ENCODE measurements at places on chromosomes 16 and 17. TPM values are rescaled to one million over a fixed set of nuclear protein-coding genes. Genes with fewer than 3 reads are reported as not detected.

DNA sequence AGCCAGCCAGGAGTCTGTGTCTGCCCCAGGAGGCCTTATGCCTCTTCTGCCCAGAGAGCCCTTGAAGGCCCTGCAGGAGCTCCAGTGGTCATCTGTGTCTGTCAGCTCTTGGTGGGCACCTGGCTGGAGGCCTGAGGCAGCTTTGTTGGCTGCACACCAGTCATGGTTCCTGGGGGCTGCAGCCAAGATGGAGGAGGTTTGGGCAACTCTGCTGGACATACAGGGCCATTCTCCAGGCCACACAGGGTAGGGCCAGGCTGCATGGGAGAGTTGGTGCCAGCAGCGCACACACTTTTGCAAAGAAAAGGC is 29.4 kb downstream of the B9D1 start:
- peak; percentile 45 for DNase-seq

DNA sequence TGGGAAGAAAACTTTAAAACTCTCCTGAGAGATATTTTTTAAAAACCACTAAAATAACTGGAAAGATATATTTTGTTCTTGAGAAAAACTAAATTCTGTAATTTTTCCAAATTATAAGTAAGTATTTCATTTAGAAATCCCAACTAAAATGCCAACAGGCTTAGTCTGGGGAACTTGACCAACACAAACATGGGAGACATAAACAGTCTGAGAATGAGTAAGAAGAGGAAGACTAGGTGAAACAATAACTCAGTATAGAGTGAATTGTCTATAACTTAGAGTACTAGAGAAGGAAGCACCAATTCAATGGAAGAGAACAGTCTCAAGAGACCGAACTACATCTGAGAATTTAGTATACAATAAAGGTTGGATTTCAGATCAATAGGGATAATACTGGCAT is 2.9 kb downstream of the CMTM1 start:
- DNase-seq, result no peak

DNA sequence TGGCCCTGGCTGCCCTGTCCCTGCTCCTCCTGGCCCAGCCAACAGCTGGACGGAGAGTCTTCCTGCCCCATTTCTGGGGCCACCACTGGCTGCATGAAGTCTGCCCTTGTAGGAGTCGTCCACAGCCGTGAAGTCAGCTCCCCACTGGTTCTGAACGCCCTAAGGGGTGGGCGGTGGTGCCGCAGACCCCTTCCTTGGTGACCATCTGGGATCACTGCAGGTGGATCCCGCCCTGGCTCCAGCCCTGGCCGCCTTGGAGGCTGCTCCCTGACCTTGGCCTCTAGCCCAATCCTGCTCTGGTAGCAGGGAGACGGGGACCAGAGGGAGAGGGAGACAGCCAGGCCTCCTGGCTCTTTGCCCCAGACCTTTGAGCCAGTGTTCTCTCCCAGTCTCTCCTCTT is 35.4 kb downstream of the MGAT5B start:
- no peak for DNase-seq

GRCh38 chr16:29028457-29029167 is 43.8 kb downstream of the LAT start:
- DNase-seq, result peak; percentile 67

DNA sequence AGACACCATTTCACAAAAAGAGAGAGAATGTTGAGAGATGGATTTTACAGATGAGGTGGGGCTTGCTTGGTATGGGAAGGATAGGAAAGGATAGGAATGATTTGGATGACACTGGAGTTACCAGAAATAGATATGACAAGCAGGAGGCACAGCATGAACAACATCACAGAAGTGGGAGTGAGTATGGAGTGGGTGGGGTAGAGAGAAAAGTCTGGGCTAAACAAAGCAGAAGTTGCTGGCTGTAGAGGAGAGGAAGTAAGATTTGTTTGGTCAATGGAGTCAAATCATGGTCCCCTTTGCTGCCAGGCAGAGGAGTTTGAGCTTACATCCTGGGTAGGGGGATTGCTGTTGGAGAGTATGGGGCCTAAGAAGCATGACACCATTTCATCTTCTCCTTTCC is 101.7 kb downstream of the VAT1L start:
- DNase-seq, result no peak

DNA sequence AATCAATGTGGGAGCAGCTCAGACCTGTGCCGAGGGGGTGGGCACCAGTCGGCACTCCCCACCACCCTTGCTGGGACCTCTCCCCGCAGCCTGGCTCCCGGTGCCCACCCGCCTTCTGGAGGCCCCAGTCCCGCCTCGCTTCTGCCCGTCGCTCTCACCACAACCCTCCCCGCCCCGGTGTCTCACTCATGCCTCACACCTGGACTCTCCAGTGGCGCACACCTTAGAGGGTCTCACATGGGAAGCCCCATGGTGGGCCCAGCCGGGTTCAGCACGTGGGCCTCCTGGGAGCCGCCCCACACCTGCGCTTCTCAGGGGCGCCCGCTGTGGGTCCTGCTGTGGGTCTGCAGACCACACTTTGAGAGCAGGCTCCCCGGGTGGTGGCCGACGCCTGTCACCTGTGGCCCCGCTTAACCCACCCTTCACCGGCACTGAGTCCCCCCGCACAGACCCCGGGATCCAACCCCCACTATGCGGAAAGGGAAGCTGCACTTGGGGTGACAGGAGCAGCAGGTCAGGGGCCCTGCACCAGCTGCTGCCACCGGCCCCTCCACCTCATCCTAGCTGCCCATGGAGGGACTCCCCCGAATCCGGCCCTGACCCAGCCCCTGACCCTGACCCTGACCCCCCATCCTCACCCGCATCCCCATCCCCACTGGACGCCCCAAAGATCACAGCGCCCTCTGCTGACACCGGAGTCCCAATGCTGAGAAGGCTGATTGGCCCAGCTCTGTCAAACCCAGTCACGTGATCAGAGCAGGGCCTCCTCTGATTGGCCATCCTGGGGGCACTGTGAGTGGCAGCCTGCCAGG is 27.4 kb upstream of the SLC38A10 start:
- DNase-seq, result no peak

GRCh38 chr17:1730326-1731193 is 6.1 kb downstream of the WDR81 start:
- peak; percentile 96 for DNase-seq

GRCh38 chr16:67992661-67993206 is 6.5 kb downstream of the DPEP2 start:
- no peak for DNase-seq

GRCh38 chr17:37774504-37774903 is 29.6 kb upstream of the HNF1B start:
- no peak for DNase-seq

DNA sequence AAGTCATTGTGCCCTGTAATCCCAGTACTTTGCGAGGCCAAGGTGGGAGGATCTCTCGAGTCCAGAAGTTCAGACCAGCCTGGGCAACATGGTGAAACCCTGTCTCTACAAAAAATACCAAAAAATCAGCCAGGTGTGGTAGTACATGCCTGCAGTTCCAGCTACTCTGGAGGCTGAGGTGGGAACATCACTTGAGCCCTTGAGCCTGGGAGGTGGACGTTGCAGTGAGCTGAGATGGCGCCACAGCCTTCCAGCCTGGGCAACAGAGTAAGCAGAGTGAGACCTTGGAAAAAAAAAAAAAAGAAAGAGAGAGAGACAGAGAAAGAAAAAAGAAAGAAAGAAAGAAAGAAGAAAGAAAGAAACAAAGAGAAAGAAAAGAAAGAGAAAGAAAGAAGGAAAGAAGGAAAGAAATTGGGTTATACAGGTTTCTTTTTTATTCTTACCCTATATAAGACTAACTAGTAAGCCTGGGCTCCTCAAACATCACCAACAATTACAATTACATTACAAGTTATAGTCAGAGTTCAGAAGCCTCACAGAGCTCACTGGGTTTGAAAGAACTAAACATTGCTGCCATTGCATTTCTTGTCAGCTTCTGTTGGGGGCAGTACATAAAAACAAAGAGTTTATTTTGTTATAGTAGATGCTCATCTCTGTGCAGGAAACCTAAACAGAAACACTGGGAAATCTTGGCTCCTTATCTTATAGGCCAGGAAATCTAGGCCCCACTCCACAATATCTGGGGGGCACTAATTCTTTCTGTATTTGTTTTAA is 6.7 kb upstream of the ABCA9 start:
- no peak for DNase-seq

- DNase-seq, result no peak
Observed at GRCh38 chr16:1102921-1103635, 7.0 kb upstream of the C1QTNF8 start.

GRCh38 chr17:27958708-27959381 is 65.7 kb upstream of the LYRM9 start:
- no peak for DNase-seq

GRCh38 chr16:81908466-81909262 is 102.6 kb downstream of the SDR42E1 start:
- no peak for DNase-seq

DNA sequence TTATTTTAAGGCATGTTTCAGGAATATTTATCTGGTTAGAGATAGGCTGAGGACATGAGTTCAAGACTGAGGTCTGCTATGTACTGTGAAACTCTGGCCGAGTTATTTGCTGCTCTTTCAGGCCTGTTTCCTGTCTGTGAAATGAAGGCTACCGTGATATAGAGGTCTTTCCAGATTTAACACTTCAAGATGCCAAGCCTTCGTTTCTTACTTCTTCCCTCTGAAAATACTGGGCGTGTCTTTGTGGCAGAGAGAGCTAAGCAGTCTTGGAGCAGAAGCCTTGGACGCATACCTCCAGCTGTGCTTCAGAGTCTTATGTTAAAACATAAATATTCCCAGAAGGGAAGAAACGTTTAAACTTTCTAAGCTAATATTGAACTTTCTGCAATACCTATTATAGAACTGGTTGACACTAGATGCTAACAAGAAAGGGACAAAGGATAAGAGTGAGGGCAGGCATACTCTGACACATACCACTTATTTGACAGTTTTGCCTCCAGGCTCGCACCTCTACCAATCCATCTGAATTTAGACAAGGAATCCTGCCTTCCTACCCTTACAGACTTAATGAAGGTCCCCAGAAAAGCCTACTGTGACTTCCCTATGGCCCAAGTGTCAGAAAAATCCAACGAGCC is 17.5 kb downstream of the WIPI1 start:
- no peak for DNase-seq

GRCh38 chr16:67163164-67163998 is 1.2 kb upstream of the HSF4 start:
- peak; percentile 86 for DNase-seq

DNA sequence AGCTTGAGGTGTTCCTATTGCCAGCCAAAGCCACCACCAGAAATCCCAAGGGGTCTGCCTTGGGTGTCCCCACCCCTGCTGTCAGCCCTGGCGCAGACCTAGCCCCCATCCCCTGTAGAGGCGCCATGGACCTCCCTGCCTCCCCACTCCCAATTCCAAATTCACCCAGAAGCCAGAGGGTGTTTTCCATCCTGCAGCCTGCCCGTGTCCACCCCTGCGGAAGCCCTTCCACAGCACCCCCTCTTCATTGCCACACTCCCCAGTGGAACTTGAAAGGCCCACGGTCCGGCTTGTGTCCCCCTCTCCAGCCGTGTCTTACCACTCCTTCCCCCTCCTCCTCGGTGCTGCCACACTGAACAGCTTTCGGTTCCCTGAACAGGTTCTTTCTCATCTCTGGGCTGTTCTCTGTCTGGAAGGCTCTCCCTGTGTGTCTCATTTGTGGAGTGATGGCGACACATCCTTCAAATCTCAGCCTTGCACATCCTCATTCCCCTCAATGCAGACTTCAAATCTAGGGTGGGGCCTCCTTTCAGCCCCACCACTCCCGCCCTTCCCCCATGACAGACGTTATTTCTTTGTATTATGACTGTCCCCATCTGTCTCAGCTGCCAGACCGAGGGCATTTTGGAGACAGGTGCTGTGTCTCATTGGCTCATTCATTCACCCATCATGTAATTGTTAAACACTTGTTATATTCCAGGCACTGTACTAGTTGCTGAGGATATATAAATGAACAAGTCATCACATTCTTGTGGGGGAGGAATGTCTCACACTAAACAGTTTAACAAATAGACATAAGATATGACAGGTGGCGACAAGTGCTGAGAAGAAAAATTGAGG is 36.3 kb downstream of the ADGRG5 start:
- no peak for DNase-seq

DNA sequence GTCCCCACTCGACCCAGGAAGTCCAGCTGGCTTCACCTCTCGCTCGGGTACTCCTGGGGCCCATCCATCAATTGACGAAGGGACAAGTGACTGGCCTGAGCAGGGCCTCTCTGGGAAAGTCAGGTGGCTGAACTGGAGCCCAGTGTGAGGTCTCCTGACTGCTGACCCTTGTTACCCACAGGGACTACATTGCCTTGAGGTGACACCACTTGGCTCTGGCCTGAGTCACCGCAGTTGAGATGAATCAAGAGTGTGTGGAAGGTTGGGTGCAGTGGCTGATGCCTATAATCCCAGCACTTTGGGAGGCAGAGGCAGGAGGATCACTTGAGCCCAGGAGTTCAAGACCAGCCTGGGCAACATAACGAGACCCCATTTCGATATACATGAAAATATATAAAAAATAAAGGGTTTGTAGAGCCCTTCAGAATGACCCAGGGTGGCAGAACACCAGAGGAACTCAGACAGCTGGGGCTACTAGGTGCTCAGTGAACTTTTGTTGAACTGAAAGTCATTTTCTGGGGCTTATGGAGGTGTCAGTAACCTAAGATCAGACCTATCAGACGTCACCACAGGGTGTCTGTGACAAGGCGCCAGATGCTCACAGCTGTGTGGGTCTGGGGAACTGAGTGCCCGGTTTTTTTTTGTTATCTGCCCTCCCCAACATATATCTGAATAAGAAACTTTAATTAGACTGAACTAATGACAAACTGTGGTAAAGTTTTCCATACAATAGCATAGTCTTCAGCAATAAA is 14.8 kb upstream of the ZFP90 start:
- peak; percentile 38 for DNase-seq

DNA sequence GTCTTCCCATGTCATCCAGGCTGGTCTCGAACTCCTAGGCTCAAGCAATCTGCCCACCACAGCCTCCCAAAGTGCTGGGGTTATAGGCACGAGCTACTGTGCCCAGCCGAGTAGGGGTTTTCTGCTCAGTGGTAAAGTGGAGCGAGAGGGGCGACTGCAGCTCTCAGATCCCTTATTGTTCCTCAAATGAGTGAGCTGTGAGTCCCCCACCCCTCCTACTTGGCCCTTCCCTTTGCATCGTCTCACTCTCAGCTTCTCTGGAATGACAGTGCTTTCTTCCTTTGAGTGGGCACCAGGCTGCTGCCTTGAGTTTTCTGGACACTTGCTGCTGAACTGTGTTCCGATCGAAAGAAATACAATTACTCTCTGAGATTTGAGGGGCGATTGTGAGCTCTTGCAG is 63.5 kb downstream of the MSI2 start:
- DNase-seq, result no peak

Gene KRTAP4-5
- not detected for total RNA-seq

Gene EVPLL
- total RNA-seq, result not detected
